ENCODE measurements at places on chromosomes 11 and 22. TPM values are rescaled to one million over a fixed set of nuclear protein-coding genes. Genes with fewer than 3 reads are reported as not detected.

- DNase-seq: no peak
Measured at GRCh38 chr22:48709453-48709852, 1118.2 kb downstream of the BRD1 start.

GRCh38 chr11:130171534-130171933 is 12.0 kb downstream of the ST14 start:
- no peak for DNase-seq

- no peak for DNase-seq
Measured at GRCh38 chr11:79200398-79201070, 240.3 kb downstream of the TENM4 start.

DNA sequence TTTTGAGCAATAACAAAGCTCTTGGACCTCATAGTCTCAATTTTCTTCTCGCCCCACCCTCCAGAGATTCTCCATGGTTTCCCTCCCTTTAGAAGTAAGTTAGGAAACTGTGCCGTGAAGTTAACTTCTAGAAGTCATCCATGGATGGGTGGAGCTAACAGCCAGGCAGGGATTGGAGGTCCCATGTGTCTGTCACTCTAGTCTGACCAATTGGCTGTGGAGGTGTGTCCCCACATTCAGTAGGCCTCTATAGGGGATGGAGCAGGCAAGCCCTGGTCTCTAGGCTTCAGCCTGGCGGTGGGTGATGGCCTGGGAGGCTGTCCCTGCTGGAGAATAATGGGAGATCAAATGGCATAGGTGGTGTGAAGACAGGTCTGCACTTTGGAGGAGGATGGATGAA is 50.7 kb downstream of the TP53I11 start:
- DNase-seq: no peak

The OR2D2 gene
- total RNA-seq: not detected
